ENCODE measurements at places on chromosomes 6 and 20.
A peak's percentile ranks its signal among the peaks of the same experiment; 100 is the strongest.

- DNase-seq, result no peak
Observed at GRCh38 chr6:155709262-155709661, 253.6 kb upstream of the NOX3 start.

- DNase-seq, result no peak
Observed at GRCh38 chr6:16295060-16295459, 56.7 kb downstream of the GMPR start.

GRCh38 chr6:157952861-157953351, 28.8 kb upstream of the SYNJ2 start:
- no peak for DNase-seq

DNA sequence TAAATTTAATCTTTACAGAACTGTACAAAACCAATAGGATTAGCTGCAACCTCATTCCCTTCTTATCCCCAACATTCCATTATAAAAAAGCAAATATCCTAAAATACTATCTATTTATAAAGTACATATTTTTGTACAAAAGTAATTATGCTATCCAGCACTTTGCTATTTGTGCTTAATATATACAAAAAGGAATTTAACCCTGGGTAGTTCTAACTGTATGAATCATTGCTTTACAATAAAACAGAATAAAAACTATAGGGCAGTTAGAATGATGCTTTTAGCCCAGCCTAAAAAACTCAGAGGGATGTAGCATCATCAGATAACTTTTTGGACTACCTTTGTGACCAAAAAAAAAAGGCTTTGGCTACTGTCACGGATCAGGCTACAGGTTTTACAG, 49.9 kb upstream of the KLHL31 start:
- no peak for DNase-seq

- DNase-seq, result no peak
Observed at GRCh38 chr6:145368075-145368474, 367.2 kb downstream of the EPM2A start.

GRCh38 chr20:38842026-38842425, 36.5 kb downstream of the PPP1R16B start:
- DNase-seq, result no peak

GRCh38 chr6:97214671-97215070, 68.3 kb downstream of the MMS22L start:
- no peak for DNase-seq

GRCh38 chr20:51469578-51470498, 72.7 kb downstream of the NFATC2 start:
- no peak for DNase-seq

DNA sequence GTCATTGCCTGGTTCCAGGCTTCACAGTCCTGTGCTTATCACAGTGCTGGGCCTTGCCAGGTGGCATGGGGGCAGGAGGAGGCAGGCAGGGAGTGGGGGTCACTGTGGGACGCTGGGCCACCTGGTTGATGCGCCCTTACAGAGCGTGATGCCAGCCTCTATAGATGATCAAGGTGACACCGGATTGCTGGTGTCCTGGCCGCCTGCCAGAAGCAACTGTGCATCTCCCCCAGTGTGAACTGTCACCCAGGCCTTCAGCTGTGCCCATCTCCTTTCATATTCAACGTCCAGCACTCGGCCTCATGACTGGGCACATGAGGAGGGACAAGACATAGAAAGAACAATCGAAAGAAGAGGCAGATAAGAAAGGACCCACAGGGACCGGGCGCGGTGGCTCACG, 318.9 kb downstream of the TAF4 start:
- DNase-seq, result no peak

DNA sequence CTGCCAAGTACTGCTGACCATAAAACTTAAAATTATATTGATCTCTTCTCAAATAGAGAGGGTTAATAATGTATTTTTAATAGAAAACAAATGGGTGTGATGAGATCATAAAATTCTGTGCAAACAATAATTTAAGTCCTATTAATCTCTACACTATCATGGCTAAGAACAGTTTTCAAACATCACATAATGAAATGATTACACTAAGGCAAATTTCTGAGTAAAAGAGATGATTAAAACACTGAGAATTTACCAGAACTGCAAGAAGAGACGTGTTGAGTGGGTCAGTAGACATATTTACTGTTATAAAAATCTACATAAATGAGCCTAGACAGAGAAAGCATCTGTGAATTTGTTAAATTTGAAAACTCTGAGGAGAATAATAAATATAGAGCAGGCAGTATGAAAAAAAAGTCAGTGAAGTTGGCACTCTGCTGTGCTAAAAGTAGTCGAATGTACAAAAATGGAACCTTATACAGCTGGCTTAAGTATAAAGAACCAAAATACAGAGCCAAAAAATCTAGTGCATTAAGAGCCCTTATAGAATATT, 302.6 kb upstream of the MANEA start:
- no peak for DNase-seq

DNA sequence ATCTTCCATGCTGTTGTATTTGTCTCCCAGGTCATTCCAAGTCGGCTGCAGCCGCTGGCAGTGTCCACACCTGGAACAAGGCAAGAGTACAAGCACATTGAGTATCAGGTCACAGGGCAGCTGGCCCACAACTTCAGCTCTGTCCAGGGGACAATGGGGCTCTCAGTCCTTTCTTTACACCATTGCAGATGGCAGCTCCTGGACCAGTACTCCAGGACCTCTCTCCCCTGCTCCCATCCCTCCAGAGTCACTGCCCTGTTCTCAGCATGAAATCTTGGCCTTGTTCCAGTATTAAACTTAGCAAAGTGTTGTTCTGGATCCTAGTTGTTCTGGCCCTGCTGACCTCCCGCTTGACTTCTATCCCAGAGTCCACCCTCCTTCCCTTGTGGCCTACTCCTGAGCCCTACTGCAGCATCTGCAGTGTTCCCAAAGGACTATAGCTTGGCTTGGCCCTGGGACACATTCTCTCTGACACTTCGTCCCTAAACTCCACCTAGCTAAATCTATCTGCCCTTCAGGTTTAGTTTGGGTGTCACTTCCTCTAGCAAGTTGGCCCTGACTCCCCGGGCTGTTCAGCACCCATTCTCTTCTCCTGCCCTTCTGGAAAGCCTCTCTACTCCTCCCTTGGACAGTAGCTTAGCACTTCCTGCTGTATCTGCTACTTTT, 5.8 kb downstream of the TXNDC5 start:
- DNase-seq, result no peak

DNA sequence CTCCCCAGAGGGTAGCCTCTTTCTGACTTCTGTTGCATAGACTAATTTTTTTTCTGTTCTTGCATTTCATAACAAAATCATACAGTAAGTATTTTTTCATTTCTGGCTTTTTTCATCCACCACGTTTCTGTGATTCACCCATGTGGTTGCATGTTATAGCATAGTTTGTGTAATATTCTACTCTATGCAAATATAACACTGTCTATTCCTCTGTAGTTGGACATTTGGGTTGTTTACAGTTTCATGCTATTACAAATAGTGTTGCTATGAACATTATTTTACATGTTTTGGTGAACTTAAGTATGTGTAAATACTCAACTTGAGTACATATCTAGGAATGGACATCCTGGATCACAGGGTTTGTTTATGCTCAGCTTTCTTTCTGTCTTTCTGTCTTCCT, 187.2 kb upstream of the KCNG1 start:
- DNase-seq, result no peak

DNA sequence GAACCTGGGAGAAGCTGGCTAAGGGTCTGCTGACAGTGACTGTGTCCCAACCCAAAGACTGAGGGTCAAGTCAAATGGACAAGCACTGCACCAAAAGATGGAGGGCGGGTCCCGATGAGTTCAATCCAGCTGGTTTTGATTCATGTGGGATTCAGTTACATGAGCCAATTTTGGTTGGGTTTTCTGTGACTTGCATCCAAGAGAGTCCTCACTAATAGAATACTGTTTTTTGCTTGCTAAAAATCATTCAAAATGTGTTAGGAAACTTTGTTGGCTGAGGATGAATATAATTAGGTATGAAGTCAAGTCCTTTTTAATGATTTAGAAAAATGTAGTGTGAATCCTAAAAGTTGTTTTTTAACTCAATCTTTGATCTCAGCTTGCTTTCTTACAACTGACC, 323.8 kb upstream of the NOX3 start:
- no peak for DNase-seq

GRCh38 chr6:71333697-71334096, 45.1 kb downstream of the OGFRL1 start:
- no peak for DNase-seq

DNA sequence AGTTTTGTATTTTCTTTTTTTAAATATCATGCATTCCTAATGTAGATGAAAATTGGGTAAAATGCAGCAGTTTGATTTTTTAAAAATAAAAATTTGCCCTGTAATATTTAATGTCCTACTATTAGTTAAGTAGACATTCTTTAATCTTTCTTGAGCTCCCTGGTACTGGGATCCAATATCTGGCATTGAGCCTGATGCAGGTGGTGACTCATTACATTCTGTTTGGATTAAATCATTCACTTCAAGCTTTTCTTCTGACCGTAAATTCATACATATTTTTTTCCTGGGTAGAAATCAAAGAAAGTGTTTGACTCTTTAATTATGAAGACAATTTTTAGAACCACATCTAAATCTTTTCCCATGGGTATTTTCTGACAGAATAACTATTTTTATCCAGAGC, 768.8 kb upstream of the SLC35B3 start:
- DNase-seq, result no peak

GRCh38 chr6:13012296-13012695, 295.7 kb downstream of the PHACTR1 start:
- no peak for DNase-seq

- DNase-seq, result no peak
Observed at GRCh38 chr20:38267901-38268514, 7.5 kb upstream of the KIAA1755 start.

DNA sequence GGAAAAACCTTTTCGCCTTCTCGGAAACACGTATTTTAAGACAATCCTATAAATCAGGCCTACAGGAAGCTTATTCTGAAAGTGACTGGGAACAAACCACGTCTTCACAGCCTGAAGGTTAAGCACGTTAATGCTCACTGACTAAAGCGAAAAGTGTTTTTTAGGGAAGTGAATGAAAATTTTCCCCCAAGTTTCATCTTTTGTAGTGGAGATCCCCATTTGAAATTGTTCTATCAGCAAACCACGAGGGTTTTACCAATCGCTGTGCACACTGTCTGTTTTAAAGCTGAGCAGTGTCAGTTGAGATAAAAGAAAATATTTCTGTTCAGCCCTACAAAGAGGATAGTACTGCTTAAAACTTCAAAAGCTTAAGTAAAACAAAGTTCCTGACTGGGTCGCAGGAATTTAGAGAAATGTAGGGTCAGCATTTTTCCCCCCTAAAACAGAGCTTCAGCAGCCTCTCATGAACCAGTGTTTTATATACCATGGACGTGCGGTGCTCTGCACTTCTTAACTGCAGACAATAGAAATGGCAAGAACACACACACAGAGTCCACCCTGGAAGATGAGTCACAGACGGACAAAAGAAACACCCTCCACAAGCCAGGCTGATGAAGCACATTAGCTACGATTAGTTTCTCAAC, 34.9 kb downstream of the SLC22A23 start:
- no peak for DNase-seq

DNA sequence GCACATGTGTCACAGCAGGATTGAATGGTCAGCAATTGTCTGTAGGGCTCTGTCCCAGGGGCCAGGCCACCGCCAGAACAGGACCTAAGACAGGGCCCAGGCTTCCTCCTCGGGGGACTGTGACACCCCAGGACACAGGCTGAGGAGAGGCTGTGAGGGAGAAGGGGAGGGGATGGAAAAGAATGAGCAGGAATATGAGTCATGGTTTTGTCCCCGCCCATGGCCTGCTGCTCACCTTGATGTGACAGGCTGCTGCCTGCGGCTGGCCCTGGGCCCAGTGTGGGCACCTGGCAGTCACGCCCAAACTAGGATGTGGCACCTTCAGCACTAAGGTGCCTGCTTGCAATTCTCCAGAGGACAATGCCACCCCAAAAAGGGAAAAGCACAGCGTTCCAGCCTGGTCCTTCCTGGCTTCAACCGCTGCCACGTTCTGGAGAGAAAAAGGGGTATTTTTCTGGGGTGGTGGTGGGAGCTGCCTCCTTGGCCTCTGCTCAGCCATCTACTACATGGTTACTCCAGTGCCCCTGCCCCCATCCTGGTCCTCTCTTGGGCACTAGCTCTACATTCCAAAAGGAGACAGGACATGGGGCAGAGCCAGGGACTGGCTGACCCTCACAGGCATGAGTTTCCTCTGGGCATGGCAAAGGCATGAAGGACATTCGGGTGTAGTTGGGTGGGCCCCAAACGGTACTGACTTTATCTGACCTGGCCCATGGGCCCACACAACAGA, 93.4 kb downstream of the SLC22A23 start:
- DNase-seq, result no peak

GRCh38 chr6:113694278-113695077, 162.7 kb upstream of the MARCKS start:
- no peak for DNase-seq

DNA sequence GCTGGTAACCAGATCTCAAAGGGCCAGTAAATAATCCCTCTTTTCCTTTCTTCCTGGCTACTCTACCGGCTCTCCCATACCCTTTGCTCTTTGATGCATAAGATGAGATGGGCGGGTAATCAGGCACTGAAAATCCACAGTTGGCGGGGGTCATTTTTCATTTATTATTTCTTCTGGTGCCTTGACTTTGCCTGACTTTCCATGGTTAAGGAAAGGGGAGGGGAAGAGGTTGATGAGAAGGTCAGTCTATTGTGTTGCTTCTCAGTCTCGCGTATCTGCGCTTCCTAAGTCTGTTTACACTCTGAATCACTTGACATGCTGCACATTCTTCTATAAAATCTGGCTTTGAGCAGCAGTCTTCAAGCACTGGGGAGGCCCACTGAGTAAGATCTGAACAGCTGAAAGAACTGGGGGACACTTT, 121.1 kb upstream of the HDGFL1 start:
- no peak for DNase-seq

GRCh38 chr6:89297695-89298351, 17.3 kb downstream of the GABRR2 start:
- peak; percentile 51 for DNase-seq

DNA sequence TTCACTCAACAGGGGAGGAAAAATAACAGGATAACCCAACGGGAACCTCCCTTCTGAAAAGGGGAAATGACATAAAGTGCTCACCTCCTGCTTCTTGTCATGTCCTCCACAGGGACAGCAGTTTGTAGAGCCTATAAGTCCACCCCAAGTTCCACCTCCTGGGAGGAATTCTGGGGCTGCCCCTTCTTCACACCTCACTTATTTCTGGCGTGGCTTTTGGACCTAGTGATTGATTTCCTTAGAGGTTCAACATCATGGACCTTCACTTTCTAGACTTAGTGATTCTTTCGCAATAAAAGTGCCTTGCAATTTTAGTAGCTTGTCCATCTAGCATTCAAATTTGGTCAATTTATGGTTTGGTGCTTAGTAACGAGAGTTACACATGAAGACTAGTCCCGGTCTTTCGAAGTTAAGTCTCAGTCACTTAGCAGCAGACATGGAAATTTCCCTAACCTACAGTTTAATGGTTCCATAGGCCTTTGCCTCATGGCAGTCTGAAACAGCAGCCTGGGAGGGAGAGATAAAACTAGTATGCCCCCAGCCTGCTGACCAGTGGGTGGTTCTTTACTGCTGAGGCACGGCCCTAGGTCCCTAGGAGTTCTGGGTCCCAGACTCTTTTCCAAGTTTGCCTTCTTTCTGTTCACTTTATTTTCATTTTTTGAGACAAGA, 59.2 kb upstream of the CDKAL1 start:
- no peak for DNase-seq

- DNase-seq, result no peak
Observed at GRCh38 chr6:116979560-116979959, 102.5 kb downstream of the RFX6 start.
